ENCODE measurements at places on chromosomes 16 and 17. TPM values are rescaled to one million over a fixed set of nuclear protein-coding genes. Genes with fewer than 3 reads are reported as not detected.

DNA sequence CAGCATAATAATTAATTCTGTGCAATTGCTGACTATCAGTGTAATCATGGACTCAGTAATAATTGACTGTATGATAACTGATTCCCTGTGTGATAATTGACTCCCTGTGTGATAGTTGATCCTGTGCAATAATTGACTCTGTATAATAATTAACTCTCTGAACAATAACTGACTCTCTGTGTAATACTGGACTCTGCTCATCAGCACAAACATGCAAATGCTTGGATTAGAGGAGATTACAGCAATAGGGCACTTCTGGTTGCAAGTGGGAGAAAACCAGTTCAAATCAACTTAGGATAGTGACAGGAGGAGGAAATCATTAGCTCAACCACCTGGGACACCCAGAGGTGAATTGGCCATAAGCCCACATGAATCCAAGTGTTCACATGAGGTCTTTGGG is 582.1 kb downstream of the RBFOX1 start:
- DNase-seq, result no peak
- H3K27me3 ChIP-seq, result no peaks in the 10 kb centered on the region
- H3K27ac ChIP-seq, result no peak overlapping the region

The SLC16A6 gene
- total RNA-seq, result 0.67 TPM

GRCh38 chr17:49414271-49414621 is 436 bp downstream of the PHB1 start:
- H3K4me3 ChIP-seq, result peak overlapping the region; percentile 85
- no peaks in the 10 kb centered on the region for H3K27me3 ChIP-seq
- peaks cover 40% of the 10 kb centered on the region for H3K36me3 ChIP-seq
- DNase-seq, result no peak
- peaks cover 10% of the 10 kb centered on the region for H3K4me1 ChIP-seq

DNA sequence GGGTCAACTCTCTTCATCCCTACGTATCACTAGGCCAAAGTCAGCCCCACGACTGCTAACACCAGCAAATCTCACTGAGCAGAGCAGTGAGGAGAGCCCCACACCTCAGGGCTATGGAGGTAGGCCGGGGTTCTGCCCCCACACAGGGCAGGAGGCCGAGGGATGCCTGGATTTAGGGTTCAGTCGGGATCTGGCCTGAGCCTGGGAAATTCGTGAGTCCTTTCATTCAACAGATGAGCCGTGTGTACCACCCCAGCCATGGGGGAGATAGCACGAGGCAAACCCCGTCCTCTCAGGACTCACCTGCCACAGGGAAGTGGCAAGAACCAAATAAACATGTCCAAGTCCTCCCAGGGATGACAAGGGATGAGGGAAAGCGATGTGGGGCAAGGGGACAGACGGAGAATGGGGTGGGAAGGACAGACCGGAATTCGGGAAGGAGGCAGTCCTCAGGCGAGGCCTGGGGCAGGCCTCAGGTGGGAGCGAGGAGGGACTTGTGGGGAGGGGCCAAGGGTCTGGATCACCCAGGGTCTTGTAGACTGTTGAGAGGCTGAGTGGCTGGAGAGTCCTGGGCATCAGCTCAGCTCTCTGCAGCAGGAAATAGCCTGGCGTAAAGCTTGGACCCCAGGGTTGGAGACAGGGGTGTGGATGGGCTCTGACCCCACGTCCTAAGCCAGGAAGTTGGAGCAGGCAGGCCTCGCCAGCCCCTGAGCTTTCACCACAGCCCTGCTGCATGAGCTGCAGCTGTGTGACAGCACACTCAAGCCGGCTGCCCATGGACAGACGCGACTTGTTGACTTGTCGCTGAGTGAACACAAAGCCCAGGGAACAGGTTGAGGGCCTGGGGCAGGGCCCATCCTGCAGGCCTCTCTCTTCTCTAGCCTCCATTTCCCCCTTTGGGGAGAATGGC is 7.9 kb upstream of the FAM83G start:
- no peak for DNase-seq
- H3K4me3 ChIP-seq, result no peak overlapping the region
- no peak overlapping the region for H3K27ac ChIP-seq
- H3K36me3 ChIP-seq, result no peaks in the 10 kb centered on the region
- no peaks in the 10 kb centered on the region for H3K4me1 ChIP-seq

The DRC3 gene
- total RNA-seq, result 1.0 TPM

The CNTNAP1 gene
- total RNA-seq, result 5.6 TPM

- no peak overlapping the region for H3K27ac ChIP-seq
- no peaks in the 10 kb centered on the region for H3K36me3 ChIP-seq
- no peak overlapping the region for H3K4me3 ChIP-seq
- DNase-seq, result no peak
- no peaks in the 10 kb centered on the region for H3K27me3 ChIP-seq
Observed at GRCh38 chr16:85333744-85334640, 221.7 kb upstream of the CIBAR2 start.

- H3K27me3 ChIP-seq, result no peaks in the 10 kb centered on the region
- no peak overlapping the region for H3K27ac ChIP-seq
- H3K4me3 ChIP-seq, result no peak overlapping the region
- H3K4me1 ChIP-seq, result no peaks in the 10 kb centered on the region
- H3K36me3 ChIP-seq, result no peaks in the 10 kb centered on the region
Observed at GRCh38 chr17:30829022-30829421, 2.7 kb upstream of the ATAD5 start.

The EFTUD2 gene
- total RNA-seq, result 133 TPM

The SLC5A2 gene
- total RNA-seq, result not detected

GRCh38 chr16:3009568-3010390 is 2.9 kb upstream of the CLDN9 start:
- peaks cover 87% of the 10 kb centered on the region for H3K27me3 ChIP-seq
- H3K4me1 ChIP-seq, result peaks cover 4% of the 10 kb centered on the region
- H3K27ac ChIP-seq, result no peak overlapping the region
- DNase-seq, result no peak
- no peaks in the 10 kb centered on the region for H3K36me3 ChIP-seq

- H3K36me3 ChIP-seq, result no peaks in the 10 kb centered on the region
- peaks cover 14% of the 10 kb centered on the region for H3K4me1 ChIP-seq
- H3K4me3 ChIP-seq, result no peak overlapping the region
- no peak for DNase-seq
- H3K27me3 ChIP-seq, result peaks cover 38% of the 10 kb centered on the region
- no peak overlapping the region for H3K27ac ChIP-seq
Observed at GRCh38 chr17:4645642-4646041, 4.2 kb upstream of the ALOX15 start.

The TOM1L1 gene
- total RNA-seq, result 55.4 TPM

DNA sequence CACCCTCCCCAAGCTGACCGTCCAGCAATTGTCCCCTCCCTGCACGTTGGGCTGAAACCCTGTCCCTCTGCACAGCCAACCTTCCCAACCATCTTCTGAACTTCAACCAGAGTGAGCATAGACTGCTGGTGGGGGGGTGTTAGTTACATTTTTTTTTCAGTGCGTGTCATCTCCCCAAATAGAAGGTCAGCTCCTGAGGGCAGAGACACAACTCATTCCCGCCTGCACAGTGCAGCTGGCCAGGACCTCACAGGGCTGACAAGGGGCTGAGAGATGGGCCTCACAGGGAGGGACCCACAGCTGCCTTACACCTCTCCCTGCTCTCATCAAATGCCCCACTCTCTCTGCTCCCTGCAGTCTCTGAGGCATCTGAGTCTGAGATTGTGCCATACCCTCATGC is 8.4 kb downstream of the SRL start:
- H3K27me3 ChIP-seq, result no peaks in the 10 kb centered on the region
- H3K27ac ChIP-seq, result no peak overlapping the region
- H3K4me1 ChIP-seq, result no peaks in the 10 kb centered on the region

The CLEC19A gene
- not detected for total RNA-seq

GRCh38 chr16:559021-559380 is 1.2 kb upstream of the PRR35 start:
- H3K4me1 ChIP-seq, result no peaks in the 10 kb centered on the region
- no peak overlapping the region for H3K4me3 ChIP-seq
- H3K27me3 ChIP-seq, result peaks cover 45% of the 10 kb centered on the region
- no peak for DNase-seq

- no peak overlapping the region for H3K4me3 ChIP-seq
- no peak for DNase-seq
- H3K36me3 ChIP-seq, result no peaks in the 10 kb centered on the region
- no peaks in the 10 kb centered on the region for H3K4me1 ChIP-seq
- H3K27me3 ChIP-seq, result peaks cover 6% of the 10 kb centered on the region
- H3K27ac ChIP-seq, result no peak overlapping the region
Observed at GRCh38 chr16:87107201-87107600, 210.0 kb downstream of the C16orf95 start.

DNA sequence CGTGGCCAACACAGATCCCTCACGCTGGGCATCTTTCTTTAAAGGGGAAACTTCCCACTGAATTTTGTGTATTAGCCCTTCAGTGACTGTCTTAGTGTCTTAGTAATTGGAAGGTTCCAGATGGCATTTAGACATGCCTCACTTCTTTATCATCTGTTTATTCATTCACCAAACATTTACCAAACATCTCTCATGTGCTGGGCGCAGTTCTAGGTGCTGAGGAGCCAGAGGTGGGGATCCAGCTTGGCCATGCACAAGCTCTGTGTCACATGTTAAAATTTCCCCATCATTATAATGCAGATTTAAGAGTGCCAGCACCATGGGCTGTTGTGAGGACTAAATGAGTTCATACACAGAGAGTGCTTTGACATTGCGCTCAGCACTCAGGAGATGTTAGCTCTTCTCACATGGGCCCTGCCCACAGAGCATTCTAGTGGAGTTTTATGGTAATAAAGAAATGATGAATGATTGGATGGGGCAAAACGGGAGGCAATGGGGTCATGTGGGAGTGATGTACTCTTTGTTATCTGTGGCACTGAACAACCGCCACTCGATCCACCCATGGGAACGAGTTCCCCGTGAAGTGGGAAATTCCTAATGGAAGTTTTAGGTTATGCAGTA is 119.7 kb downstream of the SNX29 start:
- H3K27me3 ChIP-seq, result no peaks in the 10 kb centered on the region
- no peak overlapping the region for H3K4me3 ChIP-seq
- no peak for DNase-seq
- no peaks in the 10 kb centered on the region for H3K36me3 ChIP-seq
- H3K27ac ChIP-seq, result no peak overlapping the region
